Stimulated activated CD4-positive, alpha-beta T cell treated with anti-CD3 and anti-CD28 coated beads, Interleukin-15, amount 100 ng/mL, for 1 hour (primary cell): ENCODE measurements at places on chromosomes 13 and 19.
A peak's percentile ranks its signal among the peaks of the same experiment; 100 is the strongest.

GRCh38 chr19:7888145-7888825 lies at the start of gene LRRC8E:
Gene LRRC8E (plus strand): TSS chr19:7888510. CDS start chr19:7895604, 7,094 bp downstream.
- DNase-seq: no peak

GRCh38 chr19:18507021-18507726 lies 14.7 kb downstream of the ELL start:
- DNase-seq: no peak

DNA sequence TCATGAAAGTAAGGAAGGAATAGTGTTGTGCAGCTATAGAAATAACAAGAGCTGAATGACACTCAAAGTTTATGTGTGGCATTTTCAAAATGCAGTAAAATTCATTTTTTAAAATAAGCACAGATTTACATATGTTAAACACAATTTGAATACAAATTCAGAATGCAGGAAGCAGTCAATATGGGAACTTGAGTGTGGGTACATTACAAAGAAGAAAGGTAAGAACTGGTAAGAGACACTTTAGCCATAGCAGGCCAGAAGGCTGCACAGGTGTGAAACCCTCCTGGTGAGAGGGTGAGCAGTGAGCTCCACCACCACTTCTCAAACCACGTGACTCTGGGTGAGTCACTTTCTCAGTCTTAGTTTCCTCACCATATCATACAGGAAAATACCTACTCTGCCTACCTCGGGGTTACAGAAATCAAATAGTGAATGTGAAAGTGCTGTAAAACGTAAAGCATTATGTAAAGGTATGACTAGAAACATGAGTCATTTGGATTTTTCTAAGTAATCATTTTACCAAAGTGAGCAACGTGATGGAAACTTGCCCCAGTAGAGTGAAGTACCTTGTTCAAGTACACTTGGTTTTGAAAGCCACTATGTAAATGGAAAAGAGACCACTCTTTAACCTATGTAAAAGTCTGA lies 40.5 kb downstream of the USP12 start:
- DNase-seq: peak; percentile 12

GRCh38 chr19:11377237-11377636 lies 2.8 kb downstream of the SWSAP1 start:
- no peak for DNase-seq

DNA sequence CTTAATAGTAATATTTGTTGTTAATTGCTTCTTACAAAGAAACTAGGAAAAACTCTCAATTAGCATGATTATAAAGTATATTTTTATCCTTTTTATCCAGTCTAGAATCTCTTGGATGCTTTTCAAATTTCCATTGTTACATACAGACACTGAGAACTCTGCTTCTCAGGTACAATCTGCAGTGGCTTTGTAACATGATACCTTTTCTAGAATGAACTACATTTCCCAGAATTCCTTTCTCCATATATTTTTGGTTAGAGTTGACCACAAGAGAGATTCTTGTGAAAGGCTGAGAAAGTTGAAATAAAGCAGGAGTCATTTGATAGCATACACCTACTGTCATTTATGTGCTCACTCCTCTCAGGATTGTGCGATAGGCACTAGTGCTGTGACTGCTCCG lies 148.6 kb downstream of the SLITRK6 start:
- DNase-seq: no peak

DNA sequence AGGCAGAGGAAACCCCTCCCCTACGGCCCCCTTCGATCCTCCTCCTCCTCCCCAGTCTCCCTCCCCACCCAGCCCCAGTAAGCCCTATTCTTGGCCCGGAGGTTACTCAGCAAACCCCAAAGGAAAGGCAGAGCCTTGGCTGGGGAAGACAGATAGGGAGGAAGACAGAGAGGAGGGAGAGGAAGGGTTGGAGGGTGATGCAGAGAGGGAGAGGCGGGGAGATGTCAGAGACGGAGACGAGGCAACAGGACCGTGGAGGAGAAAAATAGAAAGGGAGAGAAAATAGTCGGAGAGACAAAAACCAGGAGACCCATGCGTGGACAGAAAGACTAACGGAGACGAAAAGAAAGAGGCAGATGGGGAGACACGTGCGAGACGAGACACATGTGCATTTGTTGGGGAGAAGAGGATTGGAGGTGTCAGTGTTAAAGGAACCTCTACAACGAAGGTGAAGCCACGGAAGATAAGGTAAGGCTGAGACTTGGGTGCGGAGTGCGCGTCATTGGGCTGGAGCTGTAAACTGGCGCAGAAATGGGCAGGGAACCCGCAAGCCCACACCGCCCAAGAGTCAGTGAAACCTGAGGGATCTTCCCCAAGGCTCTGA lies 2.9 kb downstream of the TGFB1 start:
- DNase-seq: no peak

DNA sequence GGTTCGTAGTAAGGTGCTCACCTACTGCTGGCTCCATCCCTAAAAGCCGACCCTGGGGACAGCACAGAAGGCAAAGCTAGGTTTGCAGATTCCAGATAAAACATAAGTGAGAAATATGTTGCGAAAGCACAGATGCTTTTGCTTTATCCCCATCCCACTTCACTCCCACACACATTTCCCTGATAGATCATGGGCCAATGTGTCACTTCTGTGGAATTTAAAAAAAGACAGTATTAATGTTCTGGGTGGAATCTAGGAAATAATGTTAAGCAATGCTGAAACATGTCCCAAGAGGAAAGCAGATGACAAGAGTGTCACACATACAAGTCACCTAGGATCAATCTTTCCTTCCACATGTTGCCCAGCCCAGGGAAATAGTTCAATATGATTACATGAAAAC lies 661.0 kb upstream of the MIR17HG start:
- no peak for DNase-seq

DNA sequence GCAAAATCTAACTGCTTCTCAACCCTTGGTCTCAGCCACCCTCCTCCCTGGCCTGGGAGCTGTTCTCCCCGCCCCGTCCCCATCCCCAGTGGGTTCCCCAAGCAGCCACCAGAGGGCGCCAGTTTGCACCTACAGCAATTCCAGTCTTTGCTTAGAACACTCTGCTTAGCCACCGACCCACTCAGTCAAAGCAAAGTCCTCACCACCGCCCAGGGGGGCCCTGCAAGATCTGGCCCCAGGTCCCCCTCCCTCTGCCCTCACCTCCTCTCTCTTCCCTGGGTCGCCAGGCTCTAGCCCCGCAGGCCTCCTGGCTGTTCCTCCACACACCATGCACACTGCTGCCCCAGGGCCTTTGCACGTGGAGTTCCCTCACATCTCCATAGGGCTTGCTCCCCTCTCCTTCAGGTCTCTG lies 12.4 kb downstream of the TMEM143 start:
- peak; percentile 76 for DNase-seq

GRCh38 chr13:37187621-37188020 lies 82.2 kb upstream of the CSNK1A1L start:
- no peak for DNase-seq

- peak; percentile 70 for DNase-seq
Measured at GRCh38 chr13:32427852-32428580, at the start of gene N4BP2L1. Gene N4BP2L1 (minus strand): TSS chr13:32428130. CDS start chr13:32428082, 48 bp downstream.

DNA sequence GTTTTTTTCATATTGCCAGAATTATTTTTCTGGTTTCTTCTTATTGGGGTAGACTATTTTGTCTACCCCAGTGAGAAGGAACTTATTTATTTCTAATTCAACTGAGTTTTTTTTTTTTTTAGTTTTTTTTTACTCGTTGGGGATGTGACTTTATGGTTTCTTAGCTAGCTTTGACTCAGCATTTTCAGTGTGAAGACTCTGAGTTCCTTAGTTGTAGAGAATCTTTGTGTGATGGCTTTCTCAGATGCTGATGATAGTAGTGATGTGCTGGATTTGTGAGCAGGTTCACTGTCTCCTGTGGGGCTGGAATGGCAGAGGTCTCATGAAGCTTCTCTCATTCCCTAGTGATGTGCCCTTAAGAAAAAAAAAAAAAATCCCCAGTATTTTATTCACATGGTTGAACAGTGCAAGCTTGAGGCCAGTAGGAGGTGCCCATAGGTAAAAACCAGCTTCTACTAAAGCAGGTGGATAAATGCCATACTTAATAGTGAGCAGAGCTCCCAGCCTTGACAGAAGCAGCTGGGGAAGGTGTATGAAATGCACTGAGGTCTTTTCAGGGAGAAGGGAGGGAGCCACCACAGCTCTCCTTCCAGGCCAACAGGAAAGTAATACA lies 106.2 kb upstream of the KLF5 start:
- no peak for DNase-seq

- no peak for DNase-seq
Measured at GRCh38 chr19:45119582-45119981, 26.6 kb downstream of the PPP1R37 start.

- no peak for DNase-seq
Measured at GRCh38 chr19:2186071-2186846, 22.5 kb downstream of the DOT1L start.

DNA sequence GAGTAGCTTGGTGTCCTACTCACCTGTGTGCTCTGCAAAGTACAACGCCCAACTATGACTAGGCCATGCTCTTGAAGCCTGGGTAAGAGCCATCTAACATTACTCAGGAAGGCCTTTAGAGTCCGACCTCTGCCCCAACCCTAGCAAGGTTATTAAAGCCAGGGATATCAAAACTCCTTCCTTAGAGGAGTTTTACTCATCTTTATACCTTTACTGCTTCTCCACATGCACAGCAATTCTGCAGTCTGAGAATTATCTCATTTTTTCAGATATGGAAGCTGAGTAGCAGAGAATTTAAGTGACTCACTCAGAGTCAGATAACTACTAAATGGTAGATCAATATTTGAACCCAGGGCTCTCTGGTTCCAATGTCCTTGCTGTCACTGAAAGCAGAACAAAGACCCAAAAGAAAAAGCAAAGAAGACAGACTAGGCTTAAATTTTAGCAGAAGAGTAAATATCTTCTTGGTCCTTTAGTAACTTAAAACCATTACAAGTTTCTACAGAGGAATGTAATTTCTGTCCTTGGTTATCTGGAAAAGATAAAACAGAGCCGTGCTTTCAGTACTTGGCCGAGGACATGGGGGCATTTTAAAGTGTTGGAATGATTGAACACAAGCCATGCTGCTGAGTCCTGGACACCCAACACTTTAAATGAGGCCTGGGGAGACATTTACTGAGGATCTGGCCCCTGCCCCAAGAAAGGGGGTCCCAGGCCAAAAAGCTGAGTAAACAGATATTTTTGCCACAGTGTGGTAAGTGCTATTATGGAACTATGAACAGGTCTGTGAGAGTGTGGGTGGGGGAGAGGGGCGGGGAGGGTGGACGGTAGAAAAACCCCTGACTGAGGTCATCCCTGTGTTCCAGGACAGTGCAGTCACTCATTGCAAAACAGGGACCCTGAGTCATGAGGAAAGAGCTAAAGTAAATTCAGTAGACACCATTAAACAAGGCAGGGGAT lies 18.4 kb upstream of the KPNA3 start:
- DNase-seq: no peak

GRCh38 chr19:33683881-33684537 lies 62.3 kb downstream of the CHST8 start:
- no peak for DNase-seq

- no peak for DNase-seq
Measured at GRCh38 chr19:35822579-35822978, 9.9 kb upstream of the PRODH2 start.

GRCh38 chr13:56893843-56894242 lies 246.9 kb upstream of the PRR20A start:
- DNase-seq: no peak

DNA sequence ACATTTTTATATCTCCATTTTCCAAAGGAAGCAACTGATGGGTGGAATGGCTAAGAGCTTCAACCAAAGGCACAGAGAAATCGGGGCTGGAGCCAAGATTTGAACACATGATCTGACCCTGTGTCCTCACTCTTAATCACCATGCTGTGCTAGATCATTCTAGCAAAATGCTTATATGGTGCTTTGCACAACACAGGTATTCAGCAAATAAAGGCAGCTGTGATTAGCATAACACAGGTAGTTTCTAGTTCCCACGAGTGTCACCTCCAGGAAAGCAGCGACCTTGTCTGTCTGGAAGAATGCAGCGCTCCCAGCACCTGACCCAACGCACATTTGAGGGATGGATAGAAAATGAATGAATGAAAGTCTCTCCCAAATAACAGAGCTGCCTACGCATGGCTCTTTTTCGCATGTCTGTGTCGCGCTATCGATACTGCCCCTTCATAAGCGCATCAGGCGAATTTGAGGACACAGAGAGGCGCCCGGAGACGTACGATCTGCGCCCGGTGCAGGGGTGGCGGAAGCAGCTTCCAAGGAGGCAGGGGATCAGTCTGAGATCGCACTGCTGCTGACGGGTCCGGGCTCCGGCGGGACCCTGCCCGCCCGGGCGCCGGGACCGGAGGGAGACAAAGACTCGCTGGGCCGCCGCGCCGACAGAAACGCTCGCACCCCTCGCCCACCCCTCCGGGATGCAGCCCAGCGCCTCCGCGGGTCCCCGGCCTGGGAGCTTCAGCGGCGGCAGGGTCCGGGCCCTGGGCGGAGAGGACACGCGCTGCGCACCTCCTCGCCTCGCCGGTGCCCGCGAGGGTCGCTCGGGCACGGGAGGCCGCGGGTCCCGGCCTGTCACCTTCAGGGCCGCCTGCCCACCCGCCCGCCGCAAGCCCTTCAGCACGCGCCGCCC lies 609 bp downstream of the EPS15L1 start:
- no peak for DNase-seq
